ENCODE measurements at places on chromosomes 5 and 9.

- no peak for DNase-seq
Measured at GRCh38 chr5:80644900-80645299, 9.6 kb upstream of the MSH3 start.

- DNase-seq = no peak
Measured at GRCh38 chr5:114658194-114658593, 296.3 kb downstream of the KCNN2 start.

- DNase-seq = no peak
Measured at GRCh38 chr5:172852490-172853354, 18.7 kb downstream of the ERGIC1 start.

- no peak for DNase-seq
Measured at GRCh38 chr5:176352116-176352878, 9.3 kb downstream of the KIAA1191 start.

DNA sequence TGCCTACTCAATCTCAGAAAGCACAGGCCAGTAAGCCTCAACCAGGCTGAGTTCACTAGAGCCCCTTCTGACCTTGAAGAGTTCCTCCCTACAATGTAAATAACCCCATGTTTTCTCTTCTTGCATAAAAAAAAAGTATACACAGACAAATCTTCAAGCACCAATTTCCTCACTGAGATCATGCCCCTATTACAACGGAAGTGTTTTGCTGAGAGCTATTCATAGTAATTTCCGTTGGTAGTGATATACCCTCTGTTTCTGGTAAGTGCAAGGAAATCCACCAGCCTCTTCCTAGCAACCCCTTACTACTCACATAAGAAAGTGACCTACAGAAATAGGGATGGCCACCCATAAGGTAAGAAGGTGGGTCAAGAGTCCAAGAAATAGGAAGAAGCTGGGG lies 76.4 kb upstream of the TARS1 start:
- DNase-seq = no peak

GRCh38 chr9:31574006-31574765 lies 810.3 kb upstream of the ACO1 start:
- DNase-seq = no peak

- DNase-seq = no peak
Measured at GRCh38 chr9:4299005-4299795, 668 bp downstream of the GLIS3 start.

DNA sequence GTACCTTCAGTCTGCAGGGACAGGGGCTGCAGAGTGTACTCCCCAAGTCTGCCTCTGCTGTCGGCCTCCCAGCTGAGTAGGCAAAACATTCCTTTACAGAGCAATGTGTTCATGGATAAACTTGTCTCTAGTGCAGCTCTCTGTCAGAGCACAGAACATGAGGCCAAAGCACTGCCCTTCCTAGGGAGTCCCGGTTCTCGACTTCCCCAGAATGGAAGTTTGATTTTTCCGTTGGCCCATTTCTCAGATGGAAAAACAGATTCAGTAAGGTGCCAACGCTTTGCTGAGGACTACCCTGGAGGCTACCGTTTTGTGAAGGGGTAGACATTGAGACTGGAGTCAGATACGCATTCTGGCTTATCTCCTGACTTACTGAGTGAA lies 422 bp upstream of the TRIM32 start:
- DNase-seq = no peak

GRCh38 chr5:98397081-98397480 lies 376.4 kb upstream of the RGMB start:
- no peak for DNase-seq

- no peak for DNase-seq
Measured at GRCh38 chr5:179973391-179973790, 65.7 kb upstream of the TBC1D9B start.

- DNase-seq = no peak
Measured at GRCh38 chr9:1198085-1198484, 147.9 kb downstream of the DMRT2 start.

GRCh38 chr5:108122702-108123101 lies 259.2 kb downstream of the FBXL17 start:
- no peak for DNase-seq

- peak; percentile 70 for DNase-seq
Measured at GRCh38 chr9:14271093-14271673, 42.8 kb downstream of the NFIB start.

DNA sequence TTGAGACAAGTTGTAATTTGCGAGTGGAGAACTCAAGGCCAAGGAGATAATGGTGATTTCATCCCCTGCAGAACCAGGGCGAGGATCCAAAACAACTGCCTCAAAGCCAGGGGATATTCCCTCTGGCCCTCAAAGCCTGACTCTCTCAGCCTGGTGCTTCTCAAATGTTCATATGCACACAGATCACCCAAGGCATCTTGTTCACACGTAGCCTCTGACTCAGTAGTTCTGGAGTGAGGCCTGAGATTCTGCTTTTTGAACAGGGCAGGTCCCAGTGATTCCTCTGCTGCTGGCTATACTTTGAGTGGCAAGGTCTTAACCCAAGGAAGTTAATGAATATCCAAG lies 30.2 kb upstream of the WWC1 start:
- no peak for DNase-seq

GRCh38 chr9:96436063-96436455 lies 13.9 kb upstream of the HABP4 start:
- DNase-seq = no peak

GRCh38 chr5:170361616-170362015 lies 27.6 kb downstream of the KCNMB1 start:
- DNase-seq = no peak

- DNase-seq = no peak
Measured at GRCh38 chr5:6752782-6753181, 39.5 kb downstream of the TENT4A start.

GRCh38 chr5:96120120-96120519 lies 158.5 kb upstream of the ELL2 start:
- DNase-seq = no peak

- peak; percentile 75 for DNase-seq
Measured at GRCh38 chr9:116156621-116157314, 3.2 kb downstream of the PAPPA start.

GRCh38 chr5:172904643-172905345 lies 54.4 kb upstream of the RPL26L1 start:
- no peak for DNase-seq

DNA sequence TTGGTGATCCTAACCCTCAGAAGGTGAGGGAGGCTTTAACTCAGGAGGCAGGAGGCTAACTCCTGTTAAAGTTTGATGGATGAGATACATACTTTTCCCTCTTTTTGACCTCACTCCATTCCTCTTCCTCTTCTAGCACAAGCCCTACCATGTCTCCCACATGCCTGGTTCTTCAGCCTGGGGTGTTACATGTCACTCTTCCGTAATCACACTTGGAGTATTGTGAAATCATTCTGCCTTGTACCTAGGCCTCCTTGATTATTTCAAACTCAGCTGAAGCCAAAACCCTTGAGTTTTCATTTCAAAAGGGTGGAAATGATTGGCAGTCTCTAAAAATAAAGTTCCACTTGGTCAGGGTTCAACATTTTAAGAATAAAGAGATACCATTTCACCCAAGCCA lies 1.8 kb downstream of the PLAC8L1 start:
- DNase-seq = no peak

GRCh38 chr5:142221091-142221860 lies 103.5 kb downstream of the SPRY4 start:
- no peak for DNase-seq

GRCh38 chr5:114419067-114419388 lies 57.2 kb downstream of the KCNN2 start:
- DNase-seq = no peak

DNA sequence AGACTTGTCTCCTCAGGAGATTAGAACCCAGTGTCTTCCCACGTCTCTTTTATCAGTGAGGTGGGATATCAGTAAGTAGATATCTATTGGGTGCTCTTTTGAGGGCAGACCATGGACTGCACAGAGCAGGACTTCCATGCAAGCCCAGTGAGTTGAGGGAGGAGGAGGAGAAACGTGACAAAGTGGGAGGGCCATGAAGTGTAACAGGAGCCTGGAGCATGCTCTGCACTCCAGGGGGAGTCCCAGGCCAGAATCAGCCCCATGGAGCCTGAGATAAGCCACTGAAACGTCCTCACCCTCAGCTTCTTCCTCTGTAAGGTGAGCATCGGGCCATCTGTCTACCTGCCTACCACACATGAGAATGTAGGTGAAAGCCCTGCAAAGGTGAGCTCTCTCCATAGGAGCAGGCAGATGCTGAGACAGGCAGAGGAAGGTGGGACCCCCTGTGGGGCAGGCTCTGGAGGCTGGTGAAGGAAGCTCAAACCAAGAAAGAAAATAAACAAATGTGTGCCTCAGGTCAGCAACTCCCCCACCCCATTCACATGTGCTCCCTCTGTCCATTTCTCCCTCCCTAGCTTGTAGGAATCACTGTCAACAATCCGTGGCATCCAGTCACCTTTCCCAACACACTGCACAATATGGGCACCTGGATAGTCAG lies 87.4 kb downstream of the NRG2 start:
- DNase-seq = no peak

DNA sequence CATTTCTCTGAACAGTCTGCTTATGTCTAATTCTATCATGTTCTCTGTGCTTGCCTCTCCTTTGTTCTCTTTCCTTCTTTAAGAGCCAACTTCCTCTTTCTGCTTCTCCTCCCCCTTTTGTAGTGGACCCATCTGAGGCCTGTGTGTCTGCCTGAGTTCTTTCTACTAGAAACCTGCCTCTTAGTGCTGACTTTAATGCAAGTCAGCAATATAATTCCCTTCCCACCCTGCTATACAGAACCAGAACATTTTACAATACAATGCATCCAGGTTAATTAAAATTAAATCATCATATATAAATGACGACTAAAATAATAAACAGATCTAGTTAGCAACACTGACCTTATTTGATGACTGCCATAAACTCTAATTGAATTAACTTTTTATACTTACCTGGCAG lies 82.6 kb upstream of the GAS1 start:
- no peak for DNase-seq

GRCh38 chr5:77881528-77881927 lies 105.4 kb upstream of the TBCA start:
- DNase-seq = no peak

GRCh38 chr9:3664044-3664443 lies 138.2 kb upstream of the RFX3 start:
- no peak for DNase-seq

DNA sequence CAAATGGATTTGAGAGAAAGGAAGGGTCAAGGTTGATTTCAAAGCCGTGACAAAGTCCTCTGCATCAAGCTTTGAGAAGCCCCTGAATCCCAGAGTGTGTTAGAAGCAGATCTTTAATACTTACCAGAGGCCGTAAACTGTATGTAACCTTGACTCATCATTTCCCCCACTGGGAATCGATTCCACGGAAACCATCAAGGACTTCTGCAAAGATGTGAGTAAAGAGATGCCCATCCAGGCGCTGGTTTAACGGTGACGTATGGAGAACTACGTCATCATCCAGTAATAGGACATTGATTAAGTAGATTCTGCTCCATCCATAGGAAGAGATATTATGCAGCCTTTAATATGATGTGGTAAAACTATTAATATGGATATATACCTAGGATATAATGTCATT lies 1.6 kb downstream of the RNF183 start:
- DNase-seq = no peak

GRCh38 chr9:120885457-120885856 lies 8.5 kb upstream of the PHF19 start:
- no peak for DNase-seq

- DNase-seq = no peak
Measured at GRCh38 chr9:137158625-137159024, 11.2 kb downstream of the LRRC26 start.

DNA sequence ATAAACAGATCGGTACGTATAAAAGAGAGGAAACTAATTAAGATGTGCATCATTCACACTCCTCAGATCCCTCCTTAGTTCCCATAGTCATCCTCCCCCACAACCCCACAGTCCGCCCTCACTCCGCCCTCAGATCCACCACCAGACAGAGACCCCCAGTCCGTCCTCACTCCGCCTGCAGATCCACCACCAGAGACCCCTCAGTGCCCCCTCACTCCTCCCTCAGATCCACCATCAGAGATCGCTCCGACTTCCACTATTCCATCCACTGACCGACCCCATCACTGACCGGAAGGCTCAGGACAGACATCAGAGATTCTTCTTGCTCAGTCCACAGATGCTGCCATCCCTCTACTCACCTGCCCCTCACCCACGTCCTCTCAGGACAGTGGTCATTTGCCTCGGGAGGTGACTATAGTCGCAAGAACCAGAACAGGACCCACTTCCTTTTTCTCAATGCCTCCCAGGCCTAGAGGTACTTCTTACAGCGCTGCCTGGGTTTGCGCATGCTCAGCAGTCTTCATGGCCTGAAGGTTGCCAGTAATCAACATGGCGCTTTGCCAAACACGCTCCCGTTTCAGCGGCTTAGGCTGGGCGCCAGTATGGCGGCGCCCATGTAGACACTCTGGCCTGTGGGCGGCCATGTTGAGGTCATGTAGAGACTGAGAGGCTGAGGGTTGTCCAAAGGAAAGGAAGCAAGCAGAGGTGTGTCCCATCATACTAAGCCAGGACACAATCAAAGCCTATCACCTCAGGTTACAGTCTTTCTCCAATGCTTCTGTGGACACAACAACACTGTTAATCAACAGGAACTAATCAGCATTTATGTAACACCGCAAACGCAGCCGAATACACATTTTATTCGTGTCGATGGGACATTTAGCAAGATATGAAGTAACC lies at the start of gene ZNF484:
ZNF484 (minus strand) TSS at position 508 of the 900 bp plus-strand sequence. CDS start 3,009 bp downstream, outside the sequence.
- peak; percentile 94 for DNase-seq

GRCh38 chr5:152932621-152933020 lies 527.5 kb upstream of the NMUR2 start:
- no peak for DNase-seq

Measured in NCI-H1694 treated with DMSO at 0.1 percent for 48 hours (cell line).